ENCODE measurements at places on chromosomes 13 and 19.
A peak's percentile ranks its signal among the peaks of the same experiment; 100 is the strongest.

GRCh38 chr13:30313311-30313710 is 6.0 kb upstream of the KATNAL1 start:
- no peak for DNase-seq

DNA sequence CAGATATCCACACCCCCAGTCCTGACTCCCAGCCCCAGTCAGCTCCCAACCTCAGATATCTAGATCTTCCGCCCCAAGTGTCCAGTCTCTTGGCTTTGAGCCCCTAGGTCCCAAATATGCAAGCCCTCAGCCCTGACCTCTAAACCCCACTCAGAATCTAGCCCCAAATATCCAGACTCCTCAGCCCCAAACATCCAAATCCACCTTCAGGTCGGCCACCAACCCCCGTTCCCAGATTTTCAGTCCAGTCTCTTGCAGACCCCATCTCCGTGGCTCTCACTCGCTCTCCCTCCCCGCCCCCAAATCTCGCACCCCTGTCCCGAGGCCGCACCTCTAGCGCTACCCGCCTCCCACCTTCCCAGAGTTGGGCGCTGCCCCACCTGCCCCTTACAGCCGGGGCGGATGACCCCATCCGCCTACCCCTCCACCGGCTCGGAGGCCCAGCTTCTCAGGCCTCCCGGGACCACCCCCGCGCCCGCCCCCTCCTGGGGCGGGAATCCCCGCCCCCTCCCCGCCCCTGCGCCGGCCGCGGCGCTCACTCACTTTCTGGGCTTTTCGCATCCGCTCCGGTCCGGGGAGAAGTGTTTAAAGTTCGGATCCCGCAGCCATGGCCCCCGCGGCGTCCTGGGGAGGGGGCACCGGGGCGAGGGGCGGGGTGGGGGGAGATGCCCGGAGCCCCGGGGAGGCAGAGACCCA is 604 bp downstream of the ERFL start:
- DNase-seq: no peak

- DNase-seq: peak; percentile 55
These were observed 6.7 kb upstream of the GNA15 start for GRCh38 chr19:3129112-3129511.

DNA sequence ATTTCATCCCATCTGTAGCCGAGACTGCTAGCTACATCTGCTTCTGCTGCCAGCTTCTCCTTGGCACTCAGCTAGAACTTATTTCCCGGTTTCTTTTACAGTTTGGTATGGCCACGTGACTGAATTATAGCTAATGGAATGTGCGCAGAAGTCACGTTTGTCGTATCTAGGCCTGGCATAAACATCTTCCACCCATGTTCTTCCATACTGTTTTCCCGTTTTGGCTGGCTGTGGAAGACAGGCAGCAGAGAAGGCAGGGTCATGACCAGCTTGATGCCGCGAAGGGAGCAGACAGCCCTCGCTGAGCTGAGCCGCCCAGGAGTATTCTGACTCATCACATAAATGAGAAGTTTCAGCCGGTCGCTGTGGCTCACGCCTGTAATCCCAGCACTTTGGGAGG is 186.7 kb downstream of the RFC3 start:
- DNase-seq: no peak

DNA sequence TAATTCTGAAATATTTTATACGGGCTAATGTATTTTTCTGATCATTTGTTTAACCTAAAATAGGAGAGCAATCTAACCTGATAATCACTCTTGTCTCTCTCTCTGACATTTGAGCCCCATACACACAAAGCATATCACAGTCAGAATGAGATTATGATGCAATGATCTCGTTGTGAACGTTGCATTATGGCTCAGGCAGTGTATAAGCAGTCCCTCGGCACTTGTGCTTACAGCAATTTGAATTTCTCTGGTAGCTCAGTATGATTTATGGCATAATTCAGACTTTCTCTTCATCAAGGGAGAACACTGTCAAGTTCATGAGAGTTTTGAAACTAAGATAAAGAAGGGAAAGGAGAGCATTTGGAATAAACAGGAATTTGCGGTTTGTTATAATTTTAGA is 256.1 kb downstream of the DACH1 start:
- DNase-seq: no peak

DNA sequence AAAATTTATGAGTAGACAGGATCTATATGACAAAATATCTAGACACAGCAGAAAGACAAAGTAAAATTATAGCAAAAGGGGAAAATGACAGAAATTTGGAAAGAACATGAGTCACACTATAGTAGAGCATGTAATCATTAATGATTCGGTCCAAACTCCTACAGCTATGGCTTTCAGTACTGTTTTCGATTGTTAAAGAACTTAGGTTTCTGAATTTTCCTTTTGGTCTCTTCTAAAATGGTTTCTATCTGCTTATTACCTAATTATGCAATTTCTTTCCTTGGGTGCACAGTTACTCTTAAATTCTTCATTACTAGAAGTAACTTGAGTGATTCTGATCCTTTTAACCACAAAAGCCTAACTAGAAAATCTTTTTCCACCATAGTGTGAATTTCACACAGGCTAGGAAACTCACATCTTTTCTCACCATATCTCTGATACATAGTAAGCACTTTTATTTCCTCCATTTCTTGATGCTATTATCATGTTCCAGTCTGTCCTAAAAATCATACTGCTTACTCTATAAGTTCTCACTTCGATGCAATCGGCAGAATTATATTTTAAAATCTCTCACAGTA is 1101.4 kb downstream of the PCDH9 start:
- DNase-seq: no peak

DNA sequence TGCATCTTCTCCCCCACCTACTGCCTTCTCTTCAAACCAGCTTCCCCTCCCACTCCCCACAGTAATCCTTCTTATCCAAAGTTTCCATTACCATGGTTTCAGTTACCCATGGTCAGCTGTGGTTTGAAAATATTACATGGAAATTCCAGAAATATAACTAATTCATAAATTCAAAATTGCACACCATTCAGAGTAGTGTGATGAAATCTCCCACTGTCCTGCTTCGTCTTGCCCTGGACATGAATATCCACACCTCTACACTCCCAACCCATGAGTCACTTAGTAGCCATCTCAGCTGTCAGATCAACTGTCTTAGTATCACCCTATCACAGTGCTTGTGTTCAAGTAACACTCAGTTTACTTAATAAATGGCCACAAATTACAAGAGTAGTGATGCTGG is 3.8 kb upstream of the KCTD12 start:
- no peak for DNase-seq

- peak; percentile 31 for DNase-seq
These were observed at the start of gene TMEM145 for GRCh38 chr19:42313096-42313839. Gene TMEM145, plus strand, starts transcription at chr19:42313309. Its CDS starts 68 bp downstream, at chr19:42313377.

DNA sequence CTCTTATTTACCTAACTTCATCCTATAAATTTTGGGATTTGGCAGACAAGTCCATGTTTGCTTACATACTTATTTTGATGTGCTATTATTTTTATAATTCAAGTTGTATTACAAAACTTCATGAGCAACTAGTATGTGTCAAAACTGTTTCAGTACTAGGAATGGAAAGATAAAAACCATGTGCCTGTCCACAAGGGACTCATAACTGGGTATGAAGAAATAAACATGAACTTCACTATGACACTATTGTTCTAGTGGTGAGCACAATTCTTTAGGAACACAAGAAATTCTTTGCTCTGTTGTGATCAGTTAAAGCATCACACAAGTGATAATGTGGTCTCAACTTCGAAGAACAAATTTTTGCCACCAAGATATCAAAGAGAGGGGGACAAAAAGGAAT is 97.5 kb upstream of the FBXL3 start:
- DNase-seq: no peak

DNA sequence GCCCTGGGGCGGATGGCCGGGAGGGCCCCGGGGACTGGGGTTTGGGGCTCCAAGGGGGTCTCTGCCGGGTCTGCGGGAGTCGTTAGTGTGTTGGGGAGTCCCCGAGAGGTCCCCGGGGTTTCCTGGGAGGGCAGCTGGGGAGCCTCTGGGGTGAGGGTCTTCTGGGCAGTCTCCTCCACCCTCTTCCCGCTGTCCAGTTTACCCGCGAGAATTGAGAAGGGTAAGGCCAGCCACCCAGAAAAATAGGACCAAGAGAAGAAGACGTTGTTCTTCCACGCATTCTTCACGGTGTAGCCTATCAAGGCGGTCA is 1.0 kb upstream of the ETFB start:
- DNase-seq: no peak

- DNase-seq: no peak
These were observed 60.0 kb downstream of the ZNF627 start for GRCh38 chr19:11657307-11657706.

- DNase-seq: no peak
These were observed 137.3 kb downstream of the KDM4B start for GRCh38 chr19:5106191-5106726.

DNA sequence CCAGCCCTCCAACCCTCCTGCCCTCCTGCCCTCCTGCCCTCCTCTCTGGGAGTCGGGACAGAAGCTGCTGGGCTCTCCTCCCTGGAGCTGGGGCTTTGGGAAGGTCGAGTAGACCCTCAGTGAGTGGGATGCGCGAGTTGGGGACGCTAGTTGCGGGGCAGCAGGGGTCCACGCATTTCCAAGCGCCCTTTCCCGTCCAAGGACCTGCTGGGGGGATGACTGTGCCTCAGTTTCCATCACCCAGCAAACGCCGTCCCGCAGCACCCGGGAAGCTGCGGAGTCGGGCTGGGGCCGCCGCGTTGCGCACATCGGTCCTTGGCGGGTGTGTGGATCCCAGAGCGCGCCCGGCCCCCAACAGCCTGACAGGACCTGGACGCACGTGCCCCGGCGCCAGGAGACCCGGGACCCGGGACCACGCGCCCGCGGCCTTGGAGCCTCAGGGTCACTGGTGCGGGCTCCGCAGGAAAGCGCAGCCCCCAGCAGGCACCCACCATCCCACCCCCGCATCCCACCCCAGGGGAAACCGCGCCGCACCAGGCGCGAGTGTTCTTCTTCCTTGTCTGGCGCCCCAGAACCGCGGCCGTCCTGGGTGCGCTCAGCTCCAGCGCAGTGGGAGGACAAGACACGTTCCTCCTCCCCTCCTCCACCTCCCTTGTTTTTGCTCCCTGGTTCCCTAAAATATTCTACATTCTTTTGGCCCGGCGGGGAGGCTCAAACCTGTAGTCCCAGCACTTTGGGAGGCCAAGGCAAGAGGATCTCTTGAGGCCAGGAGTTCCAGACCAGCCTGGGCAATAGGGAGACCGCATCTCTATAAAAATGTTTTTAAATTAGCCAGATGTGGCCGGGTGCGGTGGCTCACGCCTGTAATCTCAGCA is 9.2 kb downstream of the ONECUT3 start:
- no peak for DNase-seq

DNA sequence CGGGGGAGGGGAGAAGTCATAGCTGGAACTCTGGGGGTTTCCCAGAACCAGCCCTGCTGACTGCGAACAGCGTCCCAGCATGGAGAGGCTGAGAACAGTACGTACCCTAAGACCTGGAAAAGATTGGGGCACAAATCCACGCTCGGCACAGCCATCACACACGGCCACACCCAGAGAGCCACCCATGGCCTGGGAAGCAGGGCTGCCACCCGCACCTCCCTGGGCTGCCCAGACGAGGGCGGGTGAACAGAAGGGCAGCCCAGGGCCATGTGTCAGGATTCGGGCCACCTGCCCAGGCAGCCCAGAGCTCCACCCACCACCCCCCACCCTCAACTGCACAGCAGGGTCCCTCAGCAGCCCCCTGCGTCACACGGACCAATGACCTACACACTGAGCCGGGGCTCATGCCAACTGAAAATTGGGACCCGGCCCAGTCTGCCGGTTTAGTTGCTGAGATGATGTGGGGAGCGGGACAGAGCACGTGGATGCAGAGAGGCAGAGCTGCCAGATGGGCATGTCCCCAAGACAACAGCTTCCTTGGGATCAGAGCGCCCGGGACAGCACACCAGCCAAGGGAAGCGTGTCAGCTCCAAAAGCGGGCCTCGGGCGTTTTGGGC is 8.5 kb downstream of the UBXN6 start:
- DNase-seq: no peak

GRCh38 chr19:23788411-23788810 is 29.7 kb upstream of the ZNF681 start:
- DNase-seq: no peak

- no peak for DNase-seq
These were observed 68.4 kb downstream of the ALOX5AP start for GRCh38 chr13:30803749-30804148.

GRCh38 chr13:38752686-38753085 is 65.8 kb downstream of the FREM2 start:
- DNase-seq: no peak

DNA sequence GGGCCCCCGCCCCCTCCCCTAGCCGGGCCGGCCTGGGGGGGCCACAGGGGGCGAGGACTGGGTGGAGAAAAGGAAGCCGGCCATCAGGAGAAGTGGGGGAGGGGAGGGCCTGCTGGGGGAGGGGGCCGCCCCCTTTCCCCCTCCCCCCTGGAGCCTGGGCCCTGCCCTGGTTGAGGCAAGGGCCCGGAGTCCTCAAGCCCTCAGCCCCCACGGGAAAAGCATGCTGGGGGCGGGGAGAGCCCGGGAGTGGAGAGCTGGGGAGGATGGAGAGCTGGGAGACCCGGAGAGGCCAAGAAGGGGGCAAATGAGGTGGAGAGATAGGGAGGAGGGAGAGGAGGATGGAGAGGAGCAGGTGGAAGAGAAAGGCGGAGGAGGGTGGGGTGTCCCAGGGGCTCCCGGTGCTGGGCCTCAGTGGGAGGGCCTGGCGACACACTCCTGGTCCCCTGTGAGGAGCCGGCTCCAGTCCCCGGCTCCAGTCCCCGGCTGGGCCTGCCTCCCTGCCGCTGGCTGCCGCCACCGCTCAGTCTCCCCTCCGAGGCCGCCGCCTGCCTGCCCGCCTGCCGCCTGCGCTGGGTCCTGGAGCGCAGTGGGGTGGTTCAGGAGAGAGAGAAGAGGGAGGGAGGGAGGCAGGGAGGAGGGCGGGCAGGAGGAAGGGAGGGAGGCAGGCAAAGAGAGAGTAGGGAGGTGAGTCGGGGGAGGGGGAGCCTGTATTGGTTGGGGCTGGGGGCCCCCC is at the start of gene GRIK5:
Gene GRIK5 (minus strand): TSS at position 588 of the 733 bp plus-strand sequence. CDS start 4,436 bp downstream, outside the sequence.
- DNase-seq: no peak

GRCh38 chr19:55209693-55210472 is 582 bp upstream of the PTPRH start:
- no peak for DNase-seq

DNA sequence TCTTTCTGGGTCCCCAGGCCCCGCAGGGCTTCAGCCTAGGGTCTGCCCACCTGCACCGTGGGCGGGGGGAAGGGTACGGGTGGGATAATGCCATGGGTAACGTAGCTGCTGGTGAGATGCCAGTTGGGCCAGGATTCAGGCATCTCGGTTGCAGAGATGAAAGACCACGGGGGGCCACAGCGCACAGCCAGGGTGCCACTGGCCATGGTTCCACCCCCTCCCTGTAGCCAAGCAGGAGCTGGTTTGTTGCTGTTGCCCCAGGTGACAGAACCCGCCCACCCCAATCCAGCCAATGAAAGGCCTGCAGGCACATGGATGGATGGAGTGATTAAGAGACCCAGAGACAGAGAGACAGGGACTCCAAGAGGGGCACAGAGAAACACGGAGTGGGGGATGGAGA is 1.0 kb upstream of the CGB7 start:
- DNase-seq: no peak

DNA sequence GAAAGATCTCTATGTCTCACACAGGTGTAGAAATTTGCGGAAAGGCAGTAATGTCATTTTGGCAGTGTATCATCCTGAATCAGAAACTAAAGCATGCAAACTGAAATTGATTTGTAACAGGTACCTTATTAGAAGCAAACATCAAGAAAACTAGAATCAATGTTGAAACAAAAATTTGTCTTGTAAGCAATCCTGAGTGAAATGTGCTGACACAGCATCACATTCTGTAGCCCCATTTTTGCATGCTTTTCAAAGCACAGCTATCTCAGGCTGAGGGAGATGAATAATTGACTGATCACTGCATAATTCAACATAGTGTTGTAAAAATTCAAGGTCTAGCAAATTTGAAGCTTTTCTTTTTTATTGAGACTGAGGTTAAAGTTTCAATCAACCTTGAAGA is 539.7 kb downstream of the DACH1 start:
- DNase-seq: no peak

GRCh38 chr19:15404097-15404779 is 14.6 kb downstream of the AKAP8L start:
- no peak for DNase-seq
